Omental fat pad (tissue), 4 donors: ENCODE measurements at places on chromosomes 1 and 21. TPM values are rescaled to one million over a fixed set of nuclear protein-coding genes. Genes with fewer than 3 reads are reported as not detected.

Gene COL16A1
- 69.2 TPM for total RNA-seq

Gene MATN1
- not detected for total RNA-seq

Gene HSPG2
- total RNA-seq = 234 TPM

Gene A3GALT2
- not detected for total RNA-seq
